Esophagus muscularis mucosa (tissue), 4 donors: ENCODE measurements at places on chromosomes 6 and 20. TPM values are rescaled to one million over a fixed set of nuclear protein-coding genes. Genes with fewer than 3 reads are reported as not detected.

- no peak for DNase-seq
- H3K27ac ChIP-seq = no peak overlapping the region
- peaks cover 24% of the 10 kb centered on the region for H3K4me1 ChIP-seq
- H3K36me3 ChIP-seq = peaks cover 33% of the 10 kb centered on the region
- H3K27me3 ChIP-seq = no peaks in the 10 kb centered on the region
- no peak overlapping the region for H3K4me3 ChIP-seq
These were observed 48.6 kb downstream of the CHMP4B start for GRCh38 chr20:33859751-33860150.

DNA sequence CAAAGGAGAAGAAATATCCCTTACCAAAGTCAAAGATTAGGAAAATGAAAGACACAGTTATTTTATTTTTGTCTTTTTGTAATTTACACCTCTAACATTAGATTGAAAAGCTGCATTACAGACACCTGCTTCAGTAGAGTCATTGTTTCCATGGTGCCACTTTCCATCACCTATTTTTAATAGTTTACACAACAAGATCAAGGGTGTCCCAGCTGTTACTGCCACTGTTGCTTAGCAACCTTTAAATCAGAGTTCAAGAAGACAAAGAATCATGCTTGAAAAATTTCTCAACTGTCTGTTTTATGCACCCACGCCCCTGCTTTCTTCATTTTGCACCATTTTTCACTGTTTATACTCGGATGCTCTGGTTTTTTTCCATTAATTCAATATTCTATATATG lies 668.2 kb upstream of the GJE1 start:
- H3K4me1 ChIP-seq = no peaks in the 10 kb centered on the region
- DNase-seq = no peak
- no peak overlapping the region for H3K4me3 ChIP-seq
- no peak overlapping the region for H3K27ac ChIP-seq

- no peaks in the 10 kb centered on the region for H3K4me1 ChIP-seq
- H3K36me3 ChIP-seq = no peaks in the 10 kb centered on the region
- no peak overlapping the region for H3K4me3 ChIP-seq
- no peaks in the 10 kb centered on the region for H3K27me3 ChIP-seq
These were observed 124.3 kb upstream of the ATXN1 start for GRCh38 chr6:16885411-16886160.

DNA sequence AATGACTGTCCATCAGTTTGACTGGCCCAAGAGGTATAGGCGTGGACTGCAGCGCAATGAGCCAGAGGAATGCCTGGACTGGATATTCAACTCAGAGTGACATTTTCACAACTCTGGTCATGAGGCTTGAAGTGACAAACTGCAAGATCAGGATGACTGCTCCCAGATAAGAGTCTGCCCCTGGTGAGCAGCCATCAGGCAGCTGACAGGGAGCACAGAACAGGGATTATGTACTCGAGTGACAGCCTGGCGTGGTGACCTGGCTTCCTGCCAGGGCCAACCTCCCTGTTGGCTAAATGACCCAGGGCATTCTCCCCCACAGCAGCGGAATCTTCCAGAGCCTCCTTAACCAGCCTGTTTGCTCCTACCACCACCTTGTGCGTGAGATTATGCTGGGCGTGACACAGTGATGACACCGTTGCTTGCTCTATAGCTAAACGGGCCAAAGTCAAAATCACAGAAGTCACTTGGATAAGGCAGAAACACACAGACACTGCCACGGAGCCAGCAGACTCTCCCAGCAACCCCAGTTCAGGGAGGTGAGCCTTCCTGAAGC lies 209.1 kb upstream of the JARID2 start:
- no peaks in the 10 kb centered on the region for H3K4me1 ChIP-seq
- no peaks in the 10 kb centered on the region for H3K36me3 ChIP-seq
- no peaks in the 10 kb centered on the region for H3K27me3 ChIP-seq
- no peak overlapping the region for H3K4me3 ChIP-seq
- H3K27ac ChIP-seq = no peak overlapping the region
- DNase-seq = no peak

The RBBP8NL gene
- not detected for total RNA-seq

The MATN4 gene
- not detected for total RNA-seq

The MRPS26 gene
- 62.8 TPM for total RNA-seq
